NCI-H1930 (cell line): ENCODE measurements at places on chromosomes 13 and 19.

- no peak for DNase-seq
Observed at GRCh38 chr13:96033220-96034015, 19.8 kb downstream of the UGGT2 start.

GRCh38 chr19:30668521-30669155 is 296.5 kb downstream of the ZNF536 start:
- DNase-seq, result no peak

DNA sequence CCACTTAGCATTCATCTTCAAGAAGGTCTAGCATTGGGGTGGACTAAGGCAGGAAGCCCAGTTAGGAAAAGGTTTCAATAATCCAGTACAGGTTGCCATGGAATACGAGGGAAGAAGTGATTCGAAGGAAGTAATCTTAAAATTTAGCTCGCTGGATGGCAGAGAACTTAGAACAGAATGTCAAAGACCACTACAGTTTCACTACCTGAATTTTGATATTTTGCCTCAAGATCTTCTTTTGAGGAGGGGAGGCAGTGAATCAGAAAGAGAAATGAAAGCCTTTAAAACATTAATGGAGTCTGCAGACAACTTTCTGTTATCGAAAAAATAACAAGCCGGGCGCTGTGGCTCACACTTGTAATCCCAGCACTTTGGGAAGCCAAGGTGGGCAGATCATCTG is 7.0 kb upstream of the RAB8A start:
- no peak for DNase-seq

DNA sequence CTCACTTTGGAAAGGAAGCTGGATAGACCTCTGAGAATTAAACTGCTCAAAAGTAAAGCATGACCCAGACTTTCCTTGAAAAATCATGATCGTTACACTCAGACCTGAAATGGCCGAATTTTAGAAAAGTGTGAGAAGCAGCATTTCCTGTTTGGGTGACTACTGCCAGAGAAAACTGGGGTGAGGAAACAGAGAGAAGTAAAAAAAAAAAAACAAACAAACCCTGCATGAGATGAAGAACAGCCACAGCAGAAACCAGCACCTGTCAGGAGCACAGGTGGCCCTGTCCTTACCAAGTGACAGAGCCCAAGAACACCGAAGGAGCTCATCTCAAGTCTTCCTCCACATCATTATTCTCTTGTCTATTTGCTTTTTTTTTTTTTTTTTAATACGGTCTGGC is 12.0 kb upstream of the ADPRHL1 start:
- no peak for DNase-seq

DNA sequence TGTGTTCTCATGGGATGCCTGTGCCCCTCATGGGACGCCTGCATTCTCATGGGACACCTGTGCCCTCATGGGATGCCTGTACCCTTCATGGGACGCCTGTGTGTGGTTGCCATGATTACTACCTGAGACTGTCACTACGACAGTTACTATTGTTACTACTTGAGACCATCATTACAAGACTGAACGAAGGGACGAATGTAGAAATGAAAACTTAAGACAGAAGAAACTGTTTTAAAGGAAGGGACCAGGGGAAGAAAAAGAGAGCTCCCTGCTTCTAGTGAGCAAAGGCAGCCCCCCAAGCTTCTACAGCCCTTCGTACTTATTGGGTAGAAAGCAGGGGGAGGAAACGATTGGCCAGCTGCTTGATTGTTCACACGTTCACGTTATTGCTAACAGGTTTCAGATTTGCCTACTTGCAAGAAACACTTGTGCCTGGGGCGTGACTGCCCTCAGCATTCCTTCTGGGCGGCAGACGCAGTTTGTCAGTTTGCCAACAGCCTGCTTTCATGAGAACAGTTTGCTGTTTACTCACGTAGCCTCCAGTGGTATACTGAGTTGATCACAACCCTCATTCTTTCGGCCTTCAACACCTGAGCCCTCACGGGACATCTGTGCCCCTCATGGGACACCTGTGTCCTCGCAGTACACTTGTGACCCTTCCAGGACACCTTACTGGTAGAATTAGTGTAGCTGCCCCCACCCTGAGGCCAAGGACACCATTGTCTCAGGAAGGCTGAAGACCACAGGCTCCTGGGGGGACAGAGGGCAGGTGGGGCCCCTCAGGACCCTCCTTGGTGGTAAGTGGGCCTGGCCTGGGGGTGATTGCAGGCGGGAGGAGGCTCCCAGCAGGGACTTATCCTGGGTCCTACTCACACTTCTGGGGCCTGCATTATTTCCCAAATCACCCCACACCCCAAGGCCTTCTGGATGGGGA is 2.5 kb upstream of the S1PR4 start:
- DNase-seq, result no peak

GRCh38 chr13:83940742-83941141 is 58.5 kb upstream of the SLITRK1 start:
- DNase-seq, result no peak
